ENCODE measurements at places on chromosomes 7 and 10.

DNA sequence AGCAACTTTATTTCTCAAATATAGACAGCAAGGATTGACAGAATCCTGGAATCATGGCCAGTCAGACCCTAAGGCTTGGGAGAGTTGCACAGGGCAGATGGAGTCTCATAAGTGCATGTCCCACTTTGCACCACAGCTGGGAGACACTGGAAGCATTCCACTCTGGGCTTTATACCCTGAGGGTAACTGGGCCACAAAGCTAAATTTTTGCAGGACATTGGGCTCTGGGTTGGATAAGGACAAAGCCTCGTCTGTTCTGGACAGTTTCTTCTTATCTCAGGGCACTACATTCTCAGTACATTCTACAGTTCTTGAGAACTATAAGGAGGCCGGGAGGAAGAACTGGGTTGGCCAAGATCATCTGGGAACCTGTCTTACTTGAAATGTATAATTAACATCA lies 158.3 kb upstream of the IGFBP3 start:
- DNase-seq, result no peak

- no peak for DNase-seq
Observed at GRCh38 chr10:78744491-78745090, 324.2 kb upstream of the ZMIZ1 start.

DNA sequence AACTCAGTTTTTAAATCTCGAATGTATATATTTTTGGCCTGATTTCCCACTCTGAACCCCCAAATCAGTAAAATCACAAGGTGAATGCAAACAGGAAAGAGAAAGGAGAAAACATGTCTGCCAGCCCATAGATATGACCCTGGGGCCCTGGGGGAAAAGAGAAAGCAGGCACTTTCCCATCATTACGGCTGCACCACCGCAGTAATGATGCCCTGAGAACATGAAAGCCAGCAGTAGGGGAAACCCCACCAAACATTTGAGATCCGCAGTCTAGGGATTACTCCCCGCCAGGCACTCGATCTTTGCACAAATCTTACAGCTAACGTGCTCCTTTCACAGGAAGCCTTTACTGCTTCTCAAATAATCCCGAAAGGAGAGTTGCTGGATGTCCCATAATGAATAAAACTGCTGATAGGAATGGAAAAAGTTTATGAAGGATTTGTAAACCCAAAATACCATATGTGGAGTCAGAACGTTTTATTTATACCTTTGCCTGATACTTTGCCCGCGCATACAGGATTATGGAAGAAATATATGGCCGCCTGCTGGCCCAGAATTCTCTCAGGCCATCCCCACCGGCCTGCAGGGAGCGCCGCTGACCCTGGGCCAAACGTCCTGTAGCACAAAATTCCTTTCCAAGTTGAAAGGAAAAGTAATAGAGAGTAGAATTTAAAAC lies 180.0 kb upstream of the INHBA start:
- DNase-seq, result no peak

GRCh38 chr7:151697942-151698341 lies 178.2 kb upstream of the RHEB start:
- no peak for DNase-seq

- no peak for DNase-seq
Observed at GRCh38 chr10:119642556-119643111, 8.5 kb upstream of the BAG3 start.

DNA sequence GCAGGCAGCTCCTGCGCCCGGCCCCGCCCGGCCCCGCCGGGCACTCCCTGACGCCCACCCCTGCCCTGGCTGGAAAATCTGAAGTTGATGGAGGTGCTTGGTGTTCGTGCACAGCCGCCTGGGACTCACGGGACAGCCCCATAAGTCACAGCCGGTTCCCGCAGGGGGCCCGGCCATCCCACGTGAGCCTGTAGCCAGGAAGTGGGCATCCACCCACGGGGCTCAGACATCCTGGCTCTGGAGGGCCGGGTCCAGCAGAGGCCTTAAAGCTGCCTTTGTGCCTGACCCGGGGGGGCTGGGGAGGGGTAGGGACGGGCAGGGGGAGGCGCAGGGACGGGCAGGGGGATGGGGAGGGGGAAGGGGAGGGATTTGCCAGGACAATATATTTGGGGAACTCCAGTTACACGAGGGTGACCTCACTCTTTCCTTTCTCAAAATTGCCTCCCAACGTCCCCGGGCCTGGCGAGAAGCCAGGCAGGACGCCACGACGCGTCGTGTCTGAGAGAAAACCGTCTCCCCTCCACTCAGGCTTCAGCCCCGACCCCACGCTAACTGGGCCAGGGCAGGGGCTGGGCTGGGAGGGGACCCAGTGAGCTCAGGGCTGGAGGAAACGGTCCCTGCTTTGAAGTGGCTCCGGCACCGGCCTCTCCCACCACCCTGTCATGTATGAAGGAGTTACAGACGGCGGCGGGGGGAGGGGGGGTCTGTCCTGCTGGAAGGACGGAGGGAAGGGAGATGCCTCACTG lies 82.1 kb upstream of the PDGFA start:
- DNase-seq, result no peak

DNA sequence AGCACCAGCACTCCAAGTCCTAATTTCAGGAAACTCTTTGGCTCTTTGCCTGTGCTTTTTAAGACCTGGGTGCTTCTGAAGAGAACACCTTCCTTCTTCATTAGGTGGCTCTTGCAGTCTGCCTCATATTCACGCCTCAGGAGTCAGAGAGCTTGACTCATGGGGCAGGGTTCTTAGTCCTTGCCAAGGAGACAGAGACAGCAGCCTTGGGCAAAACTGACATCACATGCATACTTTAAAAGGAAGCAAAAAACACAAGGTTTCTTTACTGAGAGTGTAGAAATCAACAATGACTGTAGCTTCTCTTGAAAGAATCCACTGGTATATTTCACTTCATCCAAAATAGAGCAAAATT lies 780.6 kb downstream of the INHBA start:
- DNase-seq, result peak; percentile 61

DNA sequence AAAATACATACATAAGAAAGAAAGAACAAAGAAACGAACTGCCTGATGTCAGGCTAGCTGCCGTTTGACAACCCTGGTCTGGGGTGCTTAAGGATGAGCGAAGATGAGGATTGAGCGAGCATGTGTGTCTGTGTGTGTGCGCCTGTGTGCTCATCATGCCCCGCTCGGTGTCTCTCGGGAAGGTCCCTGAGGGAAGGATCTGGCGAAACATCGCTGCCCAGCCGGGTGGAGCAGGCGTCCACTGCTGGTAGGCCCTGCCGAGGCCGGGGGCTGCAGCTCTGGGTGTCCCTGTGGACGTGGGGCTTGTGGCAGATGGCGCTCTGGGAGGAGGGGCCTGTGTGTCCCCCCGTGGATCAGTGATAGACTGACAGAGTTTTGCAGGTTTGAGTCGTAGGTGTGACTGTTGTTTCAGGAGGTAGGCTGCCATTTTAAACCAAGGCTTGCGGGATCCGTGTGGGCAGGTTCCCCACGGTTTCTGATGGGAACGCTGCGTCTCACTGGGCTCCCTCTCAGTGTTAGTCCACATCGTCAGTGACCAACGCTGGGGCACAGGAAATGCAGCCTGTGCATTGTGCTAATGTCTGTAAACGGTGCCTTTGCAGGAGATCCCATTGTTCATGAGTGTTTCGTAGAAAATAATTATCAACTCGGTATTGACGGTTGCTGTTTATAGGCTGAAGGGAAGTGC lies 5.9 kb upstream of the SUN1 start:
- no peak for DNase-seq

DNA sequence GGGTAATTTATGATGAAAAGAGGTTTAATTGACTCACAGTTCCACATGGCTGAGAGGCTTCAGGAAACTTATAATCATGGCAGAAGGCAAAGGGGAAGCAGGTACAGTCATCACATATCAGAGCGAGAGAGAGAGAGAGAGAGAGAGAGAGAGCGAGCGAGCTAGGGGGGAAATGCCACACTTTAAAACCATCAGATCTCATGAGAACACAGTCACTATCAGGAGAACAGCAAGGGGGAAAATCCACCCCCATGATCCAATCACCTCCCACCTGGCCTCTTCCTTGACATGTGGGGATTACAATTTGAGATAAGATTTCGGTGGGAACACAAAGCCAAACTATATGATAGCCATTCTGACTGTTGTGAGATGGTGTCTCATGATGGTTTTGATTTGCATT lies 576.3 kb downstream of the GFRA1 start:
- no peak for DNase-seq

DNA sequence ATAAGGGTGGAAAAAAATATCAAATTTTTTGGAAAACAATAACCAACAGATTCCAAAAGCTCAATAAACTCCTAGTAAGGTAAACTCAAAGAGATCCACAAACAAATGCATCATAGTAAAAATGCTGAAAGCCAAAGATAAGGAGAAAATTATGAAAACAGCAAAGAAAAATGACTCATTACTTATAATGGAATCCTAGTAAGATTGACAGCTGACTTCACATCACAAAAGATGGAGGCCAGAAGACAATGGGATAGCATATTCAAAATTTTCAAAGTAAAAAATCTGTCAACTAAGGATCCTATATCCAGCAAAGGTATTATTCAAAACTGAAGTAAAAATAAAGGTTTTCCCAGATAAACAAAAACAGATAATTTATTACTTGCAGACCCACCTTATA lies 183.4 kb upstream of the VIPR2 start:
- peak; percentile 1 for DNase-seq

DNA sequence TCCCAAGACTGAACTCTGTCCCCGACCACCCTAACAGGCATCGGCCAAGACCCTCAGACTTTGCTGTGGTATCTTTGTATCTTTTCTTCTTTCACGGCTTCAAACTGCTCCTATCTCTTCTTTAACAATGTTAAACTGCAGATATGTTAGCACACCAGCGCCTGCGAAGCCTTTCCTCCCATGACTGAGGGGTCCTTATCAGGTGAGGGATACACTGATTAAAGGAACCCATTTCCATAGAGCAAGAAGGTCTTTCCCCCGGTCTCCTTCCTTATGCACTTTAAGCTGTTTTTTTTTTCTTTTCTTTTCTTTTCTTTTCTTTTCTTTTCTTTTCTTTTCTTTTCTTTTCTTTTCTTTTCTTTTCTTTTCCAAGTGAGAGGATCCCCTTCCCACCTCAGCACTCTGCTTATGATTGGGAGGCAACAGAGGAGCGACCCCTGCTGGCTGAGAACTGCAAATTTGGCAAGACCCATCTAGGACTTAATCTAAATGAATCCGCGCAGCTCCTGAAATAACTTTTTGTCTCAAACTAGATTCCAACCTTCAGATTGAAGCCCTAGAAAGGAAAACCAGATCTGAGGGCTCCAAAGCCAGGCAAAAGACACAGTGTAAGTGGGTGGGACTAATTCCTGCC lies 109.9 kb downstream of the ITGB8 start:
- peak; percentile 54 for DNase-seq

DNA sequence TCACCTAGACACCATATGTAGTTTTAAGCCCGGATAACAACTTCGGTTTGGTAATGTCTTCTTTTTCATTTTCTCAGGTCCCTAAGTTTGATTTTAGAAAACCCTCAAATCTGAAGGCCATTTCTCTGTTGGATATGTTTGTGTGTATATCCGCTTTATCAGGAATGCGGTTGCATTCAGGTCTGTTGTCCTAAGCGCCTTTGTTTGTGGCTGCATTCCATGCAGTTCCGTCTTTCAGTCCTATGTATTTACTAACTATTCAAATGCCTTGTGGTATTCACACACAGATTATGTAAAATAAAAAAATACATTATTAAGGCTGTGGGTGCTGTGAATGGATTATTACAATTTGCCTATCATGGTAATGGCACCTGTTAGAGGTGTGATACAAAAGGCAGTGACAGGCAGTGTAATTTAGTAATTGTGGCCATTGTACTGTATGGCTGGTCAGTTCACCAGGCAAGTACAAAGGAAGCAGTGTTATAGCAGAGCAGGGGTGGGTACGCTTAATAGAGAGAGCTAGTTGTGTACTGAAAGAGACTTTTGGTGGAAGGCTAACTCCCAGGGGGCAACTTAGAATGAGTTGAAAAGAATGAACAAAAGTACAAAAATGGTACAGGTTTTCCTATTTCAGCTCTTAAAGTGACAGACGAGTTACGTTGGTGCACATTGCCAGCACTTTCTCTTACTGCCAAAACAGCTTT lies 136.4 kb downstream of the VTI1A start:
- no peak for DNase-seq

DNA sequence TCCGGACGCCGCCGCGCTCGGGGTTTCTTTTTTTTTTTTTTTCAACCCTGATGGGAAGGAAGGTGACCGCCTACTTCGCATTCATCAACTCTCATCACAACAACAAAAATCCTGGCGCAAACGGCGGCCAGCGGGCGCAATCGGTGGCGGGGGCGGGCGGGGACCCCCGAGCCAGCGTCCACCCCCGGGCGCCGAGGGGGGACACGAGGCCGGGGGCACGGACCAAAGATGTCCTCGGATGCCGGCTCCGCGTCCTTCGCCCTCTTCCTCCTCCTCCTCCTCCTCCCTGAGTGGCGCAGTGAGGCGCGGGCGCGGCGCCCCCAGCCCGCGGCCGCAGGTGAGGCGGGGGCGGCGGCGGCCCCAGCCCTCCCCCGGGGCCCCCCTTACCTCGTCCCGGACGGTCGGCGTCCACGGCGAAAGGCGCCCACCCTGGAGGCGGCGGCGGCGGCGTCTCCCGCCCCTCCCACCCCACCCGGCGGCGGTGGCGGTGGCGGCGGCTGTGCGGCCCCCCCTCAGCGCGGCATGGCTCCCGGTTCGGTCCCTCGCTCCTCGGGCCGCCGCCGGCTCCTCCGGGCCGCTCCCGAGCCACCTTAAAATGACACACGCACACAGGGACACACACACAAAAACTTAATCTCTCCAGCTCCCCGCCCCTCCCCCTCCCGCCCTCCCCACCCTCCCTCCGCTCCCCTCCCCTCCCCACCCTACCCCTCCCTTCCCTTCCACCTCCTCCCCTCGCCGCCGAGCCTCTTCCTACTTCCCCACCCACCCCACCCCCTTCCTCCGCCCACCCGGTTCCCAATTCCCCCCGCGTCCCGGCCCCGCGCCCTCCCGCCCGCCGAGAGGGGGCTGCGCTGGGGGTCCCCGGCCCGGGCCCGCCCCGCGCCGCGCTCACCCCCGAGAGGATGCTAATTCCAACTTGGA lies at the start of gene CTBP2:
TSS of gene CTBP2 (minus strand) at position 632 of the 924 bp plus-strand sequence.
- DNase-seq, result peak; percentile 39

GRCh38 chr7:2870471-2870931 lies 26.4 kb upstream of the GNA12 start:
- no peak for DNase-seq

DNA sequence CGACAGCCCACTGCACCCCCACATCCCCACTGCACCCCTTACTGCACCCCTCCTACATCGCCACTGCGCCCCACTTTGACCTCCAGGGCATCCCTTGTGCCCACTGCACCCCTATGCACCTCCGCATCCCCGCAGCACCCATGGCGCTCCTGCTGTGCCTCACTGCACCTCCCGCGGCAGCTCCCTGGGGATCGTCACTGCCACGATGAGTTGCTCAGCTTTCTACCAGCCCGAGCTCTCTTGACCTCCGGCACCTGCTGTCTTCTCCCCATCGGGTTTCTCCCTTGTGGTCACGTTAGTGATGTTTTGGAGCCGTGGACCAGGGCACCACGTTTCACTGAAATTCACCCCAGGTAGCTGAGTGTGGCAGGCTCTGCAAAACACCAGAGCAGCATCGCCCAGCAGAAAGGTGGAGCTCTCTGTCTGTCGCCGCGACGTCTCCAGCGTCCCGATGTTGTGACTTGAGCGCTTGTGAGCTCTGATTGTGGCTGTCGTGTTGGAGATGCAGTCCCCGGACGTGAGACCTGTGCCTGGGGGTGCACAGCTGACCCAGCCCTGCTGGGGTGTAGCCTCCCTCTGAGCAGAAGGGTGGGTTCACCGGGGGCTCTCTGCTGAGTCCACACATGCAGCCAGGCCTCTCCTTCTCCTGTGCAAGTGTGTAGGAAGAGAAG lies 147.7 kb downstream of the DNAJB6 start:
- DNase-seq, result no peak

- DNase-seq, result no peak
Observed at GRCh38 chr10:16314259-16314658, 122.6 kb upstream of the PTER start.

- DNase-seq, result peak; percentile 53
Observed at GRCh38 chr7:41002741-41003610, 699.9 kb downstream of the INHBA start.
